ENCODE measurements at places on chromosomes 5 and 9.

DNA sequence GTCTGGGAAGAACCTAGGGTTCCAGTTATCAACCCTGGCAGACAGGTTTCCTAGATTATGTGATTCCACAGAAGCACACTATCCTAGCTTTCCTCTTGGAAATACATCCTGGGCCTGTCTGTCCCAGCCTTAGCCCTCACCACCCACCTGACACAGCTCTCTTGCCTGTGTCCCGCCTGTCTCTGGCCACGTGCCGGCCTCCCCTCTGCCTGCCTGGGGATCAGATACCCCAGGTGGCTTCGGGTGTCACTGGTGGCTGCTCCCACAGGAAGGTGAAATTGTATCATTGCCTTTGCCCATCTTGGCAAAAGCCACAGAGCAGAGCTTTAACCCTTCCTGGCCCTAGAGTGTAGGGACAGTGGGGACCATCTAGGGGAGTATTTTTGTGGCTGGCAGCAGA is 6.2 kb downstream of the COL27A1 start:
- DNase-seq: no peak

DNA sequence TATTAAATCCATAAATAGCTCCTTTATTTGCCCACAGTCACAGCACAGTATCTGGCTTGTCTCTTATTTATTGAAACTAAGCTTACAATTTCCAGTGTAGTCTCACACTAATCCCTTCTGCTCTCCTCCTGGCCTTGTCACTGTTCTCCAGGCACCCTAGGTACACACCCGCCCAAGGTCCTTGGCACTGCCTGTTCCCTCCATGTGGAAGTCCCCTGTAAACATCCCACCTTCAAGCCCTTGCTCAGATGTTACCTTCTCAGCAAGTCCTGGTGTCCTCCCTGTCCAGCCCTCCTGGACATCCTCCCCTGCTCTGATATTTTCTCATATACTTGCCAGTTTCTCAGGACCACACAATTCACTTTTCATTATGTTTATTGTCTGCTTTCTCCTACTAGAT is 44.2 kb upstream of the CFAP157 start:
- no peak for DNase-seq

- peak; percentile 26 for DNase-seq
Observed at GRCh38 chr5:11904265-11904906, at the start of gene CTNND2. Gene CTNND2 (minus strand): TSS chr5:11904446. CDS start chr5:11903853, 593 bp downstream.

DNA sequence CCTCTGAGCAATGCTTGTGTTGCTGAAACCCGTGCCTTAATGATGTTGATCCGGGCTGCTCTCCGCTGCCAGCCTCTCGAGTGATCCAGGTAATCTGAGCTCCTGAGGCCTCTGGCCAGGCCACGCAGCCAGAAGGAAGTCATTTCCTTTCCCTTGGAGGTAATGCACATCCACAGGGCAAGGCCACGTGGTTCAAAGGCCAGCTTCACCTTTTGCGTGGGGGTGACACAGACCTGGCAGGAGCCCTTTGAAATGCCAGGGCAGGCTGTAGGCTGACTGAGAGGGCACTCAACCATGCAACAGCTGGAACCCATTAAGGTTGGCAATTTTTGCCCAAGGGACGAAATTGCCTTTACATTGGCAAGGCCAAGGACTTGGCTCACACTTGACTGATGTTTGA is 80.4 kb downstream of the LIX1 start:
- peak; percentile 76 for DNase-seq

DNA sequence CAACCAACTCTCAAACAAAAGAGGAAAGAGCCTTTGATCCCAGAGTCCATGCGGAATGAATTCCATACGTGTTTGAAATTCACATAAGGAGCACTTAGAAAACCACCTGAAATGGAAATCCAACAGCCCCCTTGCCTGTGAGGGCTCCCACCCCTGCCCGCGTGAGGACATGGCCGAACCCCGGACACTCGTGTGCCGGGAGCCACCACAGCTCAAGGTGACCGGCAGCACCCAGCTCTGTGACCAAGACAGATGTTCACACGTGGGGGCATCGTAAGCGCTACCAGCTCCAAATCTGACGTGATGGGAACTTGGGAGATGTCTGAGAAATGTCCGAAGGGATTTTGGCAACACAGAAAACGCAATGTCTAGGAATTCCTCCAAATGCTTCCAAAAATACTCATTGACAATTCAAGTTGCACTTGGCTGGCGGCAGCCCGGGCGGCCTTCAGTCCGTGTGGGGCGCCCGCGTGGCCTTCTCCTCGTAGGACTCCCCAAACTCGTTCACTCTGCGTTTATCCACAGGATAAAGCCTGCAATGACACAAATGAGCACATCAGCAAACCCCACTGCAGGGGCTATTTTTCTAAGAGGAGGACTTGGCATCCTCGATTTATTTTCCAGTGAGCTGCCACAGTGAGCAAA is 23.2 kb upstream of the TERT start:
- DNase-seq: no peak

DNA sequence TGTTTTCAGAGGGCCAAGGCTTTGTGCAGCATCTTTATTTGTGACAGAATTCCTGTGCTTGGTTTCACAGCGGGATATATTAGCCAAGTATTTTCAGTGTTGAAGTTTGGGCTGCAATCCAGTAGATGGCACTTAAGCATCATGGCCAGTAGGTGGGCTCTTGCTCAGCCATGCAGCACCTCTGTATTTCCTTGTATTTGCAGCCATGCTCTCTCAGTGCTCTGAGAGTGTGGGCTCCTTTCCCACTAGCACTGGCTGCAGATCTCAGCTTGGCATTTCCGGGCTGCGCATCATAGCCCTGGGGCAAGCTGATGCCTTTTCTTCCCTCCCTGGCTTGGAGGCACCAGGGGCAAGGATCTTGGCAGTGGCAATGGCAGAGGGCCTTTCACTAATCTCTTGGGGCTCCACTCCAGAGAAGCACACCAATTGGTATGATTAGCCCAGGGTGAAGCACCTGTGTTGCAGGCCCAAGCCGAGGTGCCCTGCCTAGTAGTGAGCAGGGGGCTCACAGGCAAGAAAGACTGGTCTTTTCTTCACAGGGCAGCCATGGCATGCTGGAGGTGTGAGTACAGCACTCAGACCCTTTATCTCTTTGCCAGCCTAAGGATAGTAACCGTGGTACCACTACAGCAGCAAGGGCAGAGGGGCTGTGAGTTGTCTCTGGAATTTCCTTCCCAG is 48.3 kb downstream of the SLCO6A1 start:
- no peak for DNase-seq

GRCh38 chr5:14983666-14984441 is 112.3 kb upstream of the ANKH start:
- DNase-seq: no peak

DNA sequence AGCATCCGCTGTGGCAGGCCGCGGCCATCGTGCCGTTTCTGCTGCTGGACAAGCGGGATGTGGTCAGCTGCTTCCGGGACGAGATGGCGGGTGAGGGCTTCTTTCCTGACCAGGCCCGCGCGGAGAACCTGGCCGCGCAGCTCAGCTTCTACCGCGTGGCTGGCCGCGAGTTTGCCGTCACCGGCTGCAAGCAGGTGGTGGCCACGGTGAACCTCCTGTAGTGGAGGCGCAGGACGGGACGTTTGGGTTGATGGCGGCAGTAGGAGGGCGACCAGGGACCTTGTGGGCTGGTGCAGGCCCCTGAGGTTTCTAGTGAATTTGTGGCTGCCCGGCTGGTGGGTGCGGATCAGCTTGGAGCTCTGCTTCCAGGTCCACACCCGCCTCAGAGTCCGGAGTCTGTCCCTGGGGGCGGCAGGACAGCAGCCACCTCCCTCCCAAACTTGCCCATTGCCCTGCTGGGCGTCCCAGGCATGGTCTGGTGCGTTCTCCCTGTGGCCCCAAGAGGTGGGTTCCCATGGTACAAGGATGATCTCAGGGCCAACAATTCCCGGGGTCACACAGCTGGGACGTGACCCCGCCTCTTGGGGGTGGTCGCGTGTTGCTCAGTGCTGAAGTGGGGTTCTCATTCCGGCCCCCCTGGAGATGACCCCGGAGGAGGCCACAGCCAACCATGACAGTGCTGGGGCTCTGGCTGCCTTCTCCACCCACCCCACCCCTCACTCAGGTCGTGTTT is 2.4 kb downstream of the TOR4A start:
- DNase-seq: no peak

DNA sequence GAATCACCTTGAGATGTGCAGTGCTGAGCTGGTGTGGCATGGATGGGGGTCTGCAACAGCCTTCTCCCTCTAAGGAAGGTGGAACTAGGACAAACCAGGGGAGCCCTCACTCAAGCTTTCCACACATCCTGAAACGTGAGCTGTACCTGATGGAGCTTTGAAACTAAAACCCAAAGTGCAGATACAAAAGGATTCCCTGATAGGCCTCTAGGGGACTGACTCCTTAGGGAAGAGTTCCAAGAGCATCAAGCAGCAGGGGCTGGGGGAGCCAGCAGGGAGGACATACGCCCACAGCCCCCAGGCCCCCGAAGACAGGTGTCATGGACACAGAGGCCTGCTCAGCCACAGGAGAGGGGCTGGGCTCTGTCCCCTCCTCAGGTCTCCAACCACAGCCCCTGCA is 17.7 kb downstream of the ARHGEF37 start:
- no peak for DNase-seq

- DNase-seq: no peak
Observed at GRCh38 chr5:55483885-55484284, 50.9 kb downstream of the PLPP1 start.

GRCh38 chr5:164051745-164052144 is 546.3 kb downstream of the MAT2B start:
- no peak for DNase-seq

DNA sequence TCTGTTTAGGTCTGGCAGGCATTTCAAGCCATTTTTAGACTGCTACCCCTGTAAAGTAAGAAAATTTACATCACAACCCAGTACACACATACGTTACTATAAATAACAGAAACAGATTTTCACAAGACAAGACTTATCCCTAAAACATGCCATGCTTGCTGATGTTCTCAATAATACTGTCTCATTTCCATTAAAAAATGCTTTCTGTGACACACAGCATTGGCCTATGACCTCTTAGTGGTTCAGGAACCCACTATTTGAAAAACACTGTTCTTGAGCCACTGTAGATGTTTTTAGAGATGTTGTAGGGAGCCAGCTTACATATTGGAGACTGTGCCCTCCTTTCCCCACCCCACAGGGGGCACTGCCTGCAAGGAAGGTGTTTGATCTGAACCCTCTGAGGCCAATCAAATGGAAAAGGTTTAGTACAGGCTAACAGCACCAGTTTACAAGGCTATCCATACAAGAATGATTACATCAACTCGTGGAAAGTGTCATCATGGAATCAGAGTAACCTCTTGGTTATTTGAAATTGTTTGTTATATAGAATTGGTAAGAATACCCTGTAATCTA is 30.8 kb downstream of the ZSWIM6 start:
- no peak for DNase-seq

GRCh38 chr9:99222416-99223270 is 561 bp downstream of the SEC61B start:
- DNase-seq: no peak

- DNase-seq: no peak
Observed at GRCh38 chr9:92094655-92095054, 20.6 kb downstream of the SPTLC1 start.

- peak; percentile 91 for DNase-seq
Observed at GRCh38 chr9:70480405-70480980, 66.0 kb upstream of the KLF9 start.

- no peak for DNase-seq
Observed at GRCh38 chr9:77939149-77939668, 92.4 kb downstream of the GNAQ start.

GRCh38 chr5:657570-657969 is 35.6 kb downstream of the TPPP start:
- no peak for DNase-seq

GRCh38 chr9:127796225-127796813 is 6.4 kb upstream of the FPGS start:
- DNase-seq: peak; percentile 76

- DNase-seq: no peak
Observed at GRCh38 chr9:130124085-130124860, 47.9 kb upstream of the NCS1 start.

- no peak for DNase-seq
Observed at GRCh38 chr5:103598997-103599566, 36.5 kb upstream of the NUDT12 start.

DNA sequence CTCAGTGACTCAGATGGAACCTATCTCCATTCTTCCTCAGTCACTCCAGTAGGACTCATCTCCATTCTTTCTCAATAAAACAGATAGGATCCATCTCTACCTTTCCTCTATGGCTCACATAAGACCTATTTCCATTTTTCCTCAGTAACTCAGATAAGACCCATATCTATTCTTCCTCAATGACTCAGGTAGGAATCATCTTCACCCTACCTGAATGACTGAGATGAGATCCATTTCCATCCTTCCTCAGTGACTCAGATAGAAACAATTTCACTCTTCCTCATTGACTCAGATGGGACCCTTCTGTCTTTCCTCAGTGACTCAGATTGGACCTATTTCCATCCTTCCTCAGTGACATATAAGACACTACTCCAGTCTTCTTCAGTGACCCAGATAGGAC is 165.1 kb downstream of the FBXO4 start:
- DNase-seq: no peak
